ENCODE measurements at places on chromosomes 1 and 21. TPM values are rescaled to one million over a fixed set of nuclear protein-coding genes. Genes with fewer than 3 reads are reported as not detected.

SPRR3 gene
- not detected for polyA plus RNA-seq

BPNT1 gene
- polyA plus RNA-seq, result 16.0 TPM

IQCC gene
- polyA plus RNA-seq, result 0.60 TPM

TIAM1 gene
- 4.0 TPM for polyA plus RNA-seq

SLC30A2 gene
- polyA plus RNA-seq, result not detected

KRTAP20-2 gene
- not detected for polyA plus RNA-seq
